Hepatocyte (in vitro differentiated cells): ENCODE measurements at places on chromosomes 6 and 20.

GRCh38 chr20:63125581-63125837, 90.4 kb downstream of the YTHDF1 start:
- DNase-seq: no peak

DNA sequence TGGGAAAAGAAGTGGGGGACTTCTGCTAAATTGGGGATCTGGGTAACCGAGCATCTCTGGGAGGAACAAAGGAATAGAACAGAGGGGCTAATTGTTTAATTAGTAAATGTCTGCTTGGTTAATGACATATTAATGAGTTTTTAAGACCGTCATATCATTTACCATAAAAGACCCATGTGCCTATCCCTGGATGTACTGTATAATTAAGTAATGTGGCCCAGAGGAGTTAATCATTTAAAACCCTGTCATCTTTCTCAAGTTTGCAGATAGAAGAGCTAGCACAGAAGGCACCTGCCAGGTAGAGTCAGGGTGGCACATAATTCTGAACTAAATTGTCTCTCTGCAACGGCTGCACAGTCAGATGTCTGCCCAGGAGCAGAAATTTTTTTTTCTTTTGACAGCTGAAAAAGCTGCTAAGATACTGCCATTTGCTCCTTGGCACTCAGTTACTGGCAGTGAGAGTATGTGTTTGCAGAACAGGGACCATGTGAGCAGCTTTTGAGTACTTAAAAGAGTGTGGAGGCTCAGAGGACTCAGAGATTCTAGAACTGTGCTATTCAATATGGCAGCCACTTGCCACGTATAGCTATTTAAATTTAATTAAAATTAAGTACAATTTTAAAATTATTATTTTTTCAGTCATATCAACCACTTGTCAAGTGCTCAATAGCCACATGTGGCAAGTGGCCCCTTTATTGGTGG, 202.7 kb upstream of the SLC35B3 start:
- DNase-seq: no peak

DNA sequence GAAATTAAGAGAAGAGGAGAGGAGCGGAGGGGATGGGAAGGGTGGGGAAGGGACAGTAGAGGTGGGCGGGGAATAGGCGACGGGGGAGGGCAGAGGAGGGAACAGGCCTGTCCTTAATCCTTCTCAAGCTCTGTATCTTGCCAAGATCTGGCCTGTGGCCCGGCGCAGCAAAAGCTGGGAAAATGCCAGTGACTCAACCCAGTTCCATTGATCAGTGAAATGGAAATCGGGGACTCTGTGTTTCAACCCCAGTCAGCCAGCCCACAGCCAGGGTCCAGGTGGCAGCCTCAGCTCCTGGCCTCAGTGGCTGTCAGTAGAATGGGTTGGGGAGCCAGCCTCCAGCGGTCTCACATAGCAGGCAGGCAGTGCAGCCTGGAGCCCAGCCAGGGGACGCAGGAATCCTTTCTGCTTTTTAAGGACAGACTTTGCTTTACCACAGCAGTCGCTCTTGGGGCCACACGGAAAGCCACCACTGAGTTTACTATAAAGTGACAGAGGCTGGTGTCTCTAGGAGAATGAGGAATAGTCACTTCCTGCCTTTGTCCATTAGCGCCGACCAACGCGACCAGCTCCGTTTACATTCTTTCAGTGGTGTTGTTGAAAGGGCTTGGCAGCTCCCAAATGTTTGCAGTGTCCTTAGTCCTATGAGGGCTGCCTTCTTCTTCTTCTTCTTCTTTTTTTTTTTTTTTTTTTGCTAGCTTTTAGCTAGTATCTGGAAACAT, 128.0 kb downstream of the RIN2 start:
- DNase-seq: peak; percentile 28

DNA sequence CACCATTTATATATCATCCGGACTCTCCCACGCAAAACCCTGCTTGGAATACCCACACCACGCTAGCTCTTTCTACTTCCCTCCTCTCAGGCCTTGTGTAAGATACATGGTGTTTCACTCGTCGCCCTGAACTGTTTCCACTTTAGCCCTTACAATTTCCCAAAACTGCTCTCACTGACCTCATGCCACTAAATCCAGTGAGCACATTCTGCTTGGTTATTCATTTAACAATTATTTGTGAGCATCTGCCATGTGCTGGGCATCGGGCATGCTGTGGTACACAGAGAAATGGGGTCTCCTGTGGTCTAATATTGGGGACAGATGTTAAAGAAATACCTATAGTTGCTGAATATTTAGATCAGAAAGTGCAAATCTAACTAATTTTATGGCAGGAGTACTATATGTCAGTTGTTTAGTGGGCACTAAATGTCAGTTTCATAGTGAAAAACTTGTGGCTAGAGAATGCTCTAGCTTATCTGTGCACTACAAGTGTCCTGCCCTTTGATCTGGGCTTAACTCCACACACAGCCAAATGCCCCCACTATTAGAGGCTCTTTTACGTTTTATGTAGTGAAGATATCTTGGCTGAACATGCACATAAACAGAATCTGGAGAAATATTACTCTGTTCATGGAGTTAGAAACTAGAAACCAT, 41.0 kb downstream of the PLEKHG1 start:
- DNase-seq: no peak

DNA sequence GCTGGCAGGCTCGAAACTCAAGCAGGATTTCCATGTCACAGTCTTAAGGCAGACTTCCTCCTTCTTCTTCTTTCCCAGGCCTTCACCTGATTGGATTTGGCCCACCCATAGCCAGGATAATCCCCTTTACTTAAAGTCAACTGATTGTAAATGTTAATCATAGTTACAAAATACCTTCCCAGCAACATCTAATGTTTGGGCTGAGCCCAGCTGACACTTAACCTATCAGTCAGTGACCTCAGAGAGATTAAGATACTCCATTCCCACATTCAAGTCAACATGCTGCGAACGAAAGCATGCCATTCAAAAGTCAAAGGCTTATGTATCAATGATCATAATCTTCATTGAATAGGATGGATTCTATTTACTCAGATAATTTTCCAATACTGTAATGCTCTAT, 16.0 kb downstream of the MAP7 start:
- no peak for DNase-seq

DNA sequence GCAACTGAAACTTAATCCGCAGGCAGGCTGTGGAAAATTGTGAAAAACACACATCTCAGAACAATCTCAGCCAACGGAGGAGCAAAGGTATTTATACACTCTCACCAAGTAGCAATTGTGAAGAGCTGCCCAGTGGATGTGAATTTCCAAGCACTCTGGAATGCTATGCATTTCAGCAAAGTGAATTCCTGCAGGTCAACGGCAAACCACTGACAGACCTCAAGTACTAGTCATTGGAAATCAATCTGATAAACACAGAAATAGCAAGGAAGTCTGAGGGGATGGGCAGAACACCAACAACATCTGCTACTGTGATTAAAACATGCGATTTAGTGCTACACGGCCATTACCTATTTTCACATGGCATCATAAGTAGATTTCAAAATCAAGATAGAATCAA, 429.1 kb downstream of the HTR1B start:
- no peak for DNase-seq

- no peak for DNase-seq
Observed at GRCh38 chr6:114202389-114202788, 140.4 kb downstream of the HS3ST5 start.

- DNase-seq: no peak
Observed at GRCh38 chr6:168029459-168030217, 32.2 kb downstream of the KIF25 start.

DNA sequence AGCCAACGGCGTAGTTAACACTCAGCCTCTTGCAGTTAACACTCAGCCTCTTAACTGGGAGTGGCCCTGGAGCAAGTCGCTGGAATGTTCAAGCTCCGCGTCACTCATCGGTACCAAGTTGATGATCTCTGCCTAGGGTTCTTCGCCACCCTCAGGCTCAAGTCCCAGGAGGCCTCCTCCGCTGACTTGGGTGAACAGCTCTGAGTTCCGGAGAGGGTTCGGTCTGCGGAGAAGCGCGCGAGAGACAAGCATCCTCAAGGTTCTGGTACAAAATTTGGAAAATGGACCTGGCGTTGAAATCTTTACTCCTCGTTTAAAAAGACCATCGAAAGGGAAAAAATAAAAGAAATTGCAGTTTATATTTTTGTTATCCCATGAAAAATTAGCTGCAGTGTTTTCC, 876 bp upstream of the DSP start:
- DNase-seq: peak; percentile 64

GRCh38 chr6:66376001-66376400, 669.0 kb upstream of the EYS start:
- no peak for DNase-seq

DNA sequence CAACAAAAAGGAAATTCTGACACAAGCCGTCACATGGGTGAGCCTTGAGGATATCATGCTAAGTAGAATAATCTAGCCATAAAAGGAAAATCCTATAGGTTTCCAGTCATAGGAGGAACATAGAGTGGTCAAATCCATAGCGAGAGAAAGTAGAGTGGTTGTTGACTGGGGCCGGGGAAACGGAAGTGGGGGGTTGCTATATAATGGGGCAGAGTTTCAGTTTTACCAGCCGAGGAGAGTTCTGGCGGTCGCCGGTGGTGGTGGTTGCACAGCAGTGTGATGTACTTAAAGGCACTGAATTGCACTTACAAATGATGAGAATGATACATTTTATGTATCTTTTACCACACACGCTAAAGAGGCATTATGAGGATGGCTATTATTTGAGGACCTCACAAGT, 4.9 kb downstream of the GPR31 start:
- DNase-seq: no peak

GRCh38 chr6:35489066-35489465, 7.8 kb downstream of the TEAD3 start:
- DNase-seq: no peak

- no peak for DNase-seq
Observed at GRCh38 chr6:90186637-90187371, 109.8 kb downstream of the BACH2 start.
